ENCODE measurements at places on chromosomes 3 and 15.

DNA sequence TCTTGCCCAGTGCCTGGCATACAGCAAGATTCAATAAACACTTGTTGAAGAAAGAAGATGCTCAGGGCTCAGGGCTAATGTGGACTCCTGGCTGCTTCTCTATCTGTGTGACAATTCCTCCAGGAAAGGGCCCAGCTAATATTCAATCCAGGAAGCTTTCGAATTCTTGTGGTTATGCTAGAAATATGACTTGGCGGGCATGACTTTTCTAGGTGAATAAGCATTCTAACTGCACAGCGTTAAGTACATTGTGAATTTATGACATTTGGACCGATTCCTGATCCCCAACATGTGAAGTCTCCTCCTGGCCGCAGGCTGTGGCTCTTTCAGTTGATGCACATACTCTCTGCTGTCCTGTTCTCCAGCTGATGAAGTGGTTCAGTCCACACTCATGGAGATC lies 117.0 kb downstream of the IMPG2 start:
- DNase-seq: no peak

- no peak for DNase-seq
Measured at GRCh38 chr3:23325466-23326065, 122.4 kb downstream of the UBE2E2 start.

DNA sequence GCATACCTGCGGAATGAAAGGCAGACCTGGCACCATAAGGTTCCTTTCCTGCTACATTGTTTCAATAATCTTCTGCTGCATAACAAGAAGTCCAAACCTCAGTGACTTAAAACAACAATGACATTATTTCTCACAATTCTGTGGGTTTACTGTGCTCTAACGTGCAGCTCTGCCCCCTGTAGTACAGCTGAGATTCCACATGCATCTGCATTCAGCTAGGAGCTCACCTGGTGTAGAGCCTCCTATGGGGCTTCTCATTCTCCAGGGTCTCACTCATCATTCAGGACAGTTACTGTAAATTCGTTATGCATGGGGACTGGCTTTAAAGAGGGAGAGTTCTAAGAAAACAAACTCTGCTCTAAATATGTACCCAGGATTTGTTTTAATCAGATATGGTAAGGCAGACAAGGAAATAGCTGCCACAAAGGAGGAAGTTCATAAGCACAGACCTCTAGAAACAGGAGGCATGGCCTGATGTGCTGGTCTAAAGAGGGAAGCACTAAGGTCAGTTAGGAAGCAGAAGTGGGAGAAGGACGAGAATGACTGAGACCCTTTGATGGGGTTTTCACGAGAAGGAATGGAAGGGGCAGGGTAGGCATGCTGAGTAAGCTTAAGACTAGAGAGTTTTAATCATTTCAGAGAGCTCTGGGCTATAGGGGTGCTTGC lies 347.0 kb downstream of the NEK10 start:
- no peak for DNase-seq

DNA sequence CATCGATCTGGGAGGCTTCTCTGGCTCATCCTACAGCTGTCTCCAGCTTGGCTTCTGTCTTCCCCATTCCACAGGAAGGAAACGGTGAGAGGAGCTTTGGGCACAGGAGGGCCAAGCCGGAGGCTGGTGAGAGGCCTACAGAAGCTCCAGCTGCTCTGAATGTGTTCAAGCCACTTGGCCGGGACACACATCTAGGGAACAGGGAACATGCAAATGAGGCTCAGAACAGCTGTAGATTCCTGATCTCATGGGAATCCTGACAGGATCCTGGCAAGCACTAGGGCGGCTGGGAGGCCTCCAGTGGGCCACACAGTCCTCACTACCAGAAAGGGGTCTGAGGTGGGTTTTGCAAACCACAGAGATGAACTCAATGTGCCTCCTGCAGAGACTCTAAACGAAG lies 13.7 kb downstream of the SEMA5B start:
- no peak for DNase-seq

GRCh38 chr3:111831840-111832239 lies 27.2 kb upstream of the PHLDB2 start:
- DNase-seq: no peak

- no peak for DNase-seq
Measured at GRCh38 chr3:124600765-124601164, 129.5 kb upstream of the UMPS start.

Measured in stimulated activated CD8-positive, alpha-beta memory T cell treated with anti-CD3 and anti-CD28 coated beads, Interleukin-7, amount 100 ng/mL, for 1 hour (primary cell).